GM23338 (cell line): ENCODE measurements at places on chromosomes 5 and 9. TPM values are rescaled to one million over a fixed set of nuclear protein-coding genes. Genes with fewer than 3 reads are reported as not detected.
A peak's percentile ranks its signal among the peaks of the same experiment; 100 is the strongest.

GRCh38 chr5:1334831-1335539 lies 9.9 kb downstream of the CLPTM1L start:
- no peak for DNase-seq

HSPA4 gene
- polyA plus RNA-seq, result 288 and 343 TPM in 2 replicates

- no peak for DNase-seq
Measured at GRCh38 chr5:165538065-165538464, 2032.6 kb downstream of the MAT2B start.

DNA sequence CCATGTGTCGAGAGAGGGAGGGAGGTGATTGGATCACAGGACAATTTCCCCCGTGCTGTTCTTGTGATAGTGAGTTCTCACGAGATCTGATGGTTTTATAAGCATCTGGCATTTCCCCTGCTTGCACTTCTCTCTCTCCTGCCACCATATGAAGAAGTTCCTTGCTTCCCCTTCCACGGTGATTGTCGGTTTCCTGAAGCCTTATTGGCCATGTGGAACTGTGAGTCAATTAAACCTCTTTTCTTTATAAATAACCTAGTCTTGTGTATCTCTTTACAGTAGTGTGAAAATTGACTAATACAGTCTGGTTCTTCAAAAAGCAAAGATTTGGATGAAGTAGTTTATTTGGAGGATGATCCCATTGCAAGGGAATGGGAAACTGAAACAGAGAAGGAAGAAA lies 11.3 kb upstream of the MIER3 start:
- DNase-seq, result no peak

DNA sequence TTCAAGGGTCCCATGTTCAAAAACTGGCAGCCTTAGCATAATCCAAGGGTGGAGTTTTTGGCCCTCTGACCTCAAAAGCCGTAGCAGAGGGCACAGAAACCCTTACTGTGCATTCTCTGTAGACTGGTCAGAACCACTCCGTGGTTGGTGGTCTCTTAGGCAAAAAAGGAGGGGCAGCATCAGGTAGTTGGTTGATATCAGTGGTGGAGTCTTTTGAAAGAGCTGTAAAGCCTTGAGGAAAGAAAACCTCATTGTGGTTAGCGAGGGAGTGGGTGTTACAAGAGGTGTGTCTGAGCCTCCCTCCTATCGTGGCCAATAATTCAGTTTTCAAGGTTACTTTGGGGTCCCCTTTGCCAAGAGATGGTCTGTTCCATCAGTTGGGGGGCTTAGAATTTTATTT lies 40.9 kb downstream of the ARHGEF28 start:
- DNase-seq, result no peak

QRFP gene
- polyA plus RNA-seq, result not detected in 2 replicates

DNA sequence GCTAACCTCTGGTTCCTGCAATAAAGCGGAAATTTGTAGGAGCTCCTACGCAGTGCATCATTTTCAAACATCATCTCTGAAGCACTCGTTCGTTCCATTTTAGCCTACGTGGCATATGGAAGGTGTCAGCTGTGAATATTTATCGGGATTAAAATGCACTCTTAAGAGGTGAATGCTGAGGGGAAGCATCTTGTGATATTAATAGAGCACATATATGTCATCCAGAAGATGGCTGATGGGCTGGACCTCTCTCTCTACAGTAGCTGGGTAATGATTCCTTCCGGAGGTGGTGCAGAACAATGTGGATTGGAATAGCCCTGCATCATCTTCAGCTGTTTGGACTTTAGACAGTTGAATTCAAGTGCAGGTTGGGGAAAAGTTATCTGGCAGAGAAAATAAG lies 478.7 kb downstream of the DMAC1 start:
- no peak for DNase-seq

PCDHB10 gene
- 1.6 and 1.7 TPM in 2 replicates for polyA plus RNA-seq

DNA sequence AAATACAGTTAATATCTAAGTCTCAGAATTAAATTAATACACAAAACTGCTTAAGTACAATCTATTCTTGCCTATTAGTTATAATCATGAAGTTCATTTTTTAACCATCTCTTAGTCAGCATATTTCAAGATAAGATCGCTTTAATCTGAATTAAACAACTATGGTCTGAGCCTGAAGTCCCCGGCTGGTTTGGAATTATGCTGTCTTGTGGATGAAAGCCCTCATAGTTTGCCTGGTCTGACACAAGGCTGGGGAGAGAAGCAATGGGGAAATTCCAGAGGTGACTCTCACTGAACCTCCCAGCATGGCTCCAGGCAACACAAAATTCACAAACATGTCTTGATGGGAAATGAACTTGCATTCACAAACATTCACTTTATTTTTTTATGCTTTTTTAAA lies 28.0 kb upstream of the GRAMD2B start:
- peak; percentile 23 for DNase-seq

CBY3 gene
- polyA plus RNA-seq, result 0.37 and 0.38 TPM in 2 replicates
